ENCODE measurements at places on chromosomes 4 and X. TPM values are rescaled to one million over a fixed set of nuclear protein-coding genes. Genes with fewer than 3 reads are reported as not detected.

SSX4B gene
- total RNA-seq: not detected

FMR1NB gene
- not detected for total RNA-seq

POLA1 gene
- total RNA-seq: 24.1 TPM

CT45A3 gene
- total RNA-seq: not detected

LRIT3 gene
- total RNA-seq: 0.10 TPM
